ENCODE measurements at places on chromosomes 3 and 15.

GRCh38 chr3:20741381-20741780 lies 555.4 kb upstream of the SGO1 start:
- no peak for DNase-seq

GRCh38 chr3:32817558-32818228 lies at the start of gene TRIM71:
TSS of gene TRIM71 (plus strand) at chr3:32817997. CDS start at chr3:32818081, 84 bp downstream.
- DNase-seq, result peak; percentile 86

- no peak for DNase-seq
Measured at GRCh38 chr15:45328663-45329062, 49.7 kb downstream of the GATM start.

- DNase-seq, result peak; percentile 88
Measured at GRCh38 chr3:50226888-50227389, 9.1 kb upstream of the GNAI2 start.

DNA sequence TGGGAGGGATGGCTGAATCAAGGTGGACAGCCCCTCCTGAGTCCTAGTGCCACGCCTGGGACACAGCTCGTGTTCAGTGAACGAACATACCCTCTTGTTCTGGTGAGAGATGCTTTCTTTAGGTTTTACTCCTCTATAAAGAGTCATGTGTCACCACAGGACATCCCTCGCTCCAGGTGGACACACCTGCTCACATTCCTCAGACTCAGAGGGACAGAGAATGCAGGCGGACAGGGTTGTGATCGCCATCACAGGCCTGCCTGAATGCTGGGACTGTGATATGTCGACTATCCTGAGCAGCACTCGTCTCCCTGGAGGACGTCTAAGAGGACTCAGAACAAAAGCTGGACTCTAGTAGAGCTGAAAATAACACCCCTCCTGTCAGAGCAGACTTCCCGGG lies 96.4 kb upstream of the SNRPA1 start:
- DNase-seq, result no peak

DNA sequence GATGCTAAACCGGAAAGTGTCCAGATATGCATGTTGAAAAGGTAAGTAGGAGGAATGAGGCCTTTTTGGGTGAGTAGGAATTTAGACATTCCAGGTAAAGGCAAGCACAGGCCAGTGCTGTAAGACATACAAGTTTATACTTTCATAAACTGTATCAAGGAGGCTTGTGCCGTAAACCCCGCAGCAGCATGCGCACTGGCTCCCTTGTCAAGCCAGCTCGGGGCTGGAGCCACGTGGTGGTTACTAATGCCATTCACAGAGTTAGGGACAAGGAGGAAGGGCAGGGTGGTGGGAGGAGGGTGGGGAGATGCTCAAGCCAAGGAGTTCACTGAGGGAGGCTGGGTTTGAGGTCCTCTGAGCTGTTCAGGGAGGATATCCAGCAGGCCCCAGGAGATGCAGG lies 35.8 kb downstream of the PLD1 start:
- no peak for DNase-seq

DNA sequence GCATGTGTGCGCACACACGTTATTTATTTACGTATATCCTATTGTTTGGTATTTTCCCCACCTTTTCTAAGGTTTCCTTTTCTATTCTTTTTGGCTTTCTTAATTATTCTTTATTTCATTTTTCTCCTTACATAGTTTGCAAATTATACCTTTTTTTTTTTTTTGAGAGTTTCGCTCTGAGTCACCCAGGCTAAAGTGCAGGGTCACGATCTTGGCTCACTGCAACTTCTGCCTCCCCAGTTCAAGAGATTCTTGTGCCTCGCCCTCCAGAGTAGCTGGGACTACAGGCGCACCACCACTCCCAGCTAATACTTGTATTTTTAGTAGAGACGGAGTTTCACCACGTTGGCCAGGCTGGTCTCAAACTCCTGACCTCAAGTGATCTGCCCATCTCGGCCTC lies 20.0 kb upstream of the CILP start:
- no peak for DNase-seq

DNA sequence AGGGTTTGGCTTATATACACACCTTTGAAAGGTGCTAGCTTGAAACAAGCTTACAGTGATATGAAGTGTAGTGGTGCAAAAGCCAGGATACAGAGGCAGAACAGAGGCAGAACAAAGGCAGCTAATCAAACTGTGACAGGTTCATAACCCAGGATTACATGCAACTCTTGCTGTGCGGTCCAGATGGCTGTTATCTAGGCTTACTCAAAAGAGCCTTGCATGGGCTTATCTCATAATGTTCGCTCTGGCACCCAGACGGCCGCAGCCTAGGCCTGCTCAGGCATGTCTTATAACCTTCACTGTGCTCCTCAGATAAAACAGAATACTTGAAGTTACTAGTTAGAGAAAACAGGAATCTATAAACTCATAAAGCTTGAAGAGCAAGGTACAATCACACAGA lies 22.8 kb upstream of the NOX5 start:
- peak; percentile 54 for DNase-seq

DNA sequence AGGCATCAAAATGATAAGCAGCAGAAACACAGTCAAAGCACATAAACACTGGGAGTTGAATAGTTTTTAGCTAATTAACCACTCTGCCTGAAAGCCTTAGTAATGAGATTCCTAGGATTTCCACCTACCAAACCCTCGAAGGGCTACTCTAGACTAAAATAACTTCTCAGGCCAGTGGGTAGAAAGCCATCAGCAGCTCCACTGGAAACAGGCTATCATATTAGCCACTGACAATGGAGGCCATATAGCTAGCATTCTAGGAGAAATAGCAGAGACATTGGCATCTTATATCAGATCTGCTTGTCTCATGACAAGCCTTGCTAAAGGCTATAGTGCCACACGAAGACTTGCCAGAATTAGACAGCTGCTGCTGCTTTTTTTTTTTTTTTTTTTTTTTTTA lies 4.5 kb upstream of the CAPN3 start:
- DNase-seq, result no peak

- DNase-seq, result no peak
Measured at GRCh38 chr15:37951999-37952398, 17.6 kb downstream of the TMCO5A start.

Measured in eye (tissue), 1 donor.